H4 (cell line): ENCODE measurements at places on chromosomes 12 and 14. TPM values are rescaled to one million over a fixed set of nuclear protein-coding genes. Genes with fewer than 3 reads are reported as not detected.

Gene COPZ1
- 155 and 212 TPM in 2 replicates for total RNA-seq

DNA sequence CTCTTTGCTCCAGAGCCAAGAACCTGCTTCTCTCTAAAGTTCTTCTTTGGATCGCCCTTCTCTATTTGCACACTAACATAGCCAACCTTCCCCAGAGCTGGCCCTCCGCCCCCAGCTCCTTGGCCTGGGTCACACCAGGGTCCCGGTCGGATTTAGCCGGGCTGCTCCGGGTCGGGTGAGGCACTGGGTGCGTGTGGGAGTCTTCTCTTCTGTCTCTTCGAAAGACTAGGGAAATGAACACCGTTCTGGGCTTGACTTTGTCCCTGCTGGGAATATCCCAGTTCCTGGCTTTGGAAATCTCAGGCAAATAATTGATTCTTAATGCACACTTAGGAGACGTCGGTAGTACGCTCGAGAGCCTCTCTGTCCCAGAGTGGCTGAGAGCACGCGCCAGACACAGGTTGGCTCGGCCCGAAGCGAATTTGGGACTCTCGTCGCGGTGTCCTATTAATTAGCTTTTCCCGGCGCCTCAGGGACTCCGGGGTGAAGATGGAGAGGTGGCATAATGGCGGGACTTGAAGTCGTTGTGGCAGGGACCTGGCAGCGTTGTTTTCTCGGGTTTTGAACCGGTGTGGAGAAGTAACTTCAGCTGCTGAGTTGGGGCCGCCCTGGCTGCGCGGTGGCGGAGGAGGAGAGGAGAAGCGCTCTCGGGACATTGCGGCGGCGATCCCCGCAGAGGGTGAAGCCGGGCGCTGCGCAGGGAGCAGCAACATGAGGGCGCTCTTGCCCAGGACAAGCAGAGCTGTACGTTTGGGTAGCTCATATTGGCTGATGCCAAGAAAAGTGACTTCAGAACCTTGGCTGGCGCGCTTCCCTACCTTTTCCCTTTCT is 7.5 kb downstream of the FOXG1 start:
- peak; percentile 94 for DNase-seq

Gene SCN8A
- total RNA-seq = 0.27 and 0.43 TPM in 2 replicates

DNA sequence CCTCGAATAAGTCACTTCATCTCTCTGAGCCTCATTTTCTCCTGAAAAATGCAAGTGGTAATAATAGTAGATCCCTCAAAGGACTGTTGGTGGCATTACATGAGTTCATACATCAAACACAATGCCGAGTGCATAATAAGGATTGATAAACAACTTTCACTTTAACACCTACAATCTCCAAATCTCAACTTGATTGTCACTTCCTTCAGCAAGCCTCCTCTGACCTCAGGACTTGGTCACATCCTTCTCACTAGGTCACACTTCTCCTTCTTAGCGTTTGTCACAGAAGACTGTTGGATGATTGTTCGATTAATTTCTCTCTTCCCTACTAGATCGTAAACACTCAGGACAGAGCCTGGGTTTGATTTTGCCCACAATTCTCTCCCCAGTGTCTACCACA is 7.9 kb upstream of the PRKAB1 start:
- DNase-seq = no peak

DNA sequence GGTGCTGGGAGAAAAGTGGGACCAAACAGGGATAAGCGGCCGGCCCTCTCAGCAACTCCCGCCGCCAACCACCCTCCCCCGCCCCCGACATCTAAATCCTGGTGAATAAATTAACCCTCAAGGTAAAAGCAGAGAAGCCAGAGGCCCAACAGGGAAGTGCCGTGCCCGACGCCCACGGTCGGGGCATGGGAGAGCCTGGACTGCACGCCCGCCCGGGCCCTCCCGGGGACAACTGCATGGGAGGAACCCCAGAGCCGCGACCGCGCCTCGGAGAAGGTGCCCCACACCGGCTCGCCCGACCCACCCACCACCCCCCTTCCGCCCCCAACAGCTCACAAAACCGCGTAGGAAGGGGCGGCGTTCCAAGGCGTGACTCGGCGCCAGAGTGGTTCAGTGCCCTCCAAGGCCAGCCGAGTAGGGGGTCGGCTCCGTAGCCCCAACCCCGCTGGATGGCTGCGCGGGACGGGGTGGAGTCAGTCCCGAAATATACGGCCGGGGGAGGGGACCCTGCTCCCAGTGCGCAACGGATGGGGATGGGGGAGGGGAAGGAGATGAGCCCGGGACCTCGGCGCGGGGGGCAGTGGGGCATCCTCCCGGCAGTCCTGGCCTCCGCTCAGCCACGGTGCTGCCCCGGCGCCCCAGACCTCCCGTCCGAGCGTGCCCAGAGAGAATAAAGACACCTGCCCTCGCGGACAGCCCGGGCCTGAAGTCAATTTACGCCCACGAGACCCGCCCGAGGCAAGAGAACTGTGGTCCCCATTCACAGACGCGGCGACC is 732 bp downstream of the SLC25A29 start:
- no peak for DNase-seq

GRCh38 chr12:78181544-78182162 is 351.0 kb downstream of the NAV3 start:
- no peak for DNase-seq

- no peak for DNase-seq
Measured at GRCh38 chr12:89742337-89743022, 33.8 kb upstream of the ATP2B1 start.

DNA sequence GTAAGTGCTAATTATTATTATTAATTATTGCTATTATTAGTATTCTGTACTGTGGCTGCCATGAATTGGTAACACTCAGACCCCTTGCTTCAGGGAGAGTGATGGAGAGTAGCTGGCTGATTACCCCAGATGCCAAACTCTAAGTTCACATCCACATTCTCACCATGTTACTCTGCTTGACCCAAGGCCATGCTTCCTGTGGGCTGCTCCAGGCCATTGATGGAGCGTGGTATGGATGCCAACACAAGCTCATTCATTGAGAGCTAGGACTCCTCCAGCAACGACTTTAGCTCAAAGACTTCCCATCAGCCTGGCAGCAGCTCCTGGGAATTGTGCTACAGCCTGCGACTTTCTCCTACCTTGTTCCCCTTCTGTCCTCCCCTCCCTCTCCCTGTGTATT is 233.4 kb downstream of the MSRB3 start:
- no peak for DNase-seq

DNA sequence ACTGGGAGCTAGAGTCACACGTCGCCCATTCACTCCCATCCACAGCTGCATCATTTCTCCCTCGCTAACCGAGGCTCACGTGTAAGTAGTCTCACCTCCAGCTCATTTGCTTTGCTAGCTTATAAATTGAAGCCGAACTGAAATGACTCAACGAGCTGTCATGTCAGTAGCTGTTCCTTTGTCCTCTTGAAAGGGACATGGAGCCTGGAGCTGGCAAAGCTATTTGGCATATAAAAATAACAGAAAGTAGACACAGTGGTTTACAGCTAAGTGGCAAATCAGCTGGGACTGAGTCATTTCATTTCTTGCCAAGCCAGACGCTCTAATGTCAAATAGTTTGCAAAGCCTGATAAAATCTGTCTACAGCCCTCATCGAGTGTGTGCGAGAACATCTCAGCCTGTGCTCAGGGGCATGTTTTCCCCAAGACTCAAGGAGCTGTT is 114.4 kb upstream of the TMEM233 start:
- peak; percentile 7 for DNase-seq

- no peak for DNase-seq
Measured at GRCh38 chr12:13534242-13534641, 337.7 kb downstream of the EMP1 start.

- DNase-seq = no peak
Measured at GRCh38 chr12:108248011-108248410, 91.1 kb downstream of the CMKLR1 start.

- DNase-seq = no peak
Measured at GRCh38 chr12:89040146-89040964, 311.9 kb downstream of the DUSP6 start.

GRCh38 chr14:75619548-75619947 is 41.1 kb downstream of the ERG28 start:
- no peak for DNase-seq

Gene SUOX
- 16.7 and 25.9 TPM in 2 replicates for total RNA-seq

GRCh38 chr12:118183155-118183554 is 47.2 kb downstream of the PEBP1 start:
- no peak for DNase-seq

DNA sequence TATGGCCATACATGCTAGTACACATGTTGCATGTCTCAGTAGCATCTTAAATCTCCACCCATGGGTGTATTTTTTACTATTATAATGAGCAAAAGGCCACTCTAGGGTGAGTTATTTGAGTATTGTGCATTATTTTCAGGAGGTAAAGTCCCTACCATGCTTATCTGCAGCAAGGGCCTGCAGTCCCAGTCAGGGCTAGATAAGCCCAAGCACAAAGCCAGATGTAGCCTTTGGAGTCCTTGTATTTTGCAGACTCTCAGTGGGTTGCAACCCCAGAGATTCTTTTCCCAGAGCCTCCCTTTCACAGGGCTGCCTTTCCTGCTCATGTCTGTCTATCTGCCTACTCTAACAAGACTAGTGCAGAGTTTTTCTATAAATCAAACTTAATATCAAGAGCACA is 295.3 kb downstream of the IPO8 start:
- DNase-seq = no peak

DNA sequence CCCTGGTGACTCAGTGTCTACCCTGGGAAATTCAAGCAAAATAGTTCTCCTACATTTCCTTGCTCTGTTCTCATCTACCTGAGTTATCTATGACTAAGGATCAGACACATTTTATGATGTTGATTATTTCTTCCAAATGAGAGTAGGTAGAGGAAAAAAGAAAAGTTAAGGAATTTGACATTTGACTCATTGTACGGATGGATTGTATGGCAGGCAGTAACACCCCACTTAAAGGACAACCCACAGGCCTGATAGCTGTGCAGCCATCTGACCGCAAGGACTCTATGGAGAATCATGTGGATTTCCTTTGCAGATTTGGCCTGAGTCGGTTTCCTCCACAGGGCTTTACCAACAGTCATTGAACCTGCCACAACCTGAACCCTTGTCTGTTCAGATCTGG is 540.3 kb downstream of the BCL11B start:
- DNase-seq = no peak

DNA sequence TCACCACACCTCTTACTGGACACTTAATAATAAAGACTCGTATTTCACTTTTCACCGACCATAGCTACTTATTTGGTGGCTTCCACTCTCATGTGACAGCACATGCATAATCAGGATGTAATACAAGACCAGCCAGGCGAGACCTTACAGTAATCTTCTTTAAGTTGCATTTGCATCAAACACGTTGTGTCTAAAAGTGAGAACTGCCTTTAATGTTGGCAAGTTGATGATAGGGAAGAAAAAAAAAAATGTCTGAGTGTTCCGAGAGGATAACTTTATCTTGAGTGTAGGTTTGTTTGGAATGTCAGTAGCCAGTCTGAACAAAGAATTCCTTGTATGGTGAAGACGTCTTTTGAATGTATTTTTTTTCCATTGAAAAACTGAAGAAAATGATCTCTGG is 440.4 kb downstream of the ADAMTS20 start:
- no peak for DNase-seq

Gene DPPA3
- not detected in 2 replicates for total RNA-seq

GRCh38 chr12:89349814-89350213 is 2.5 kb downstream of the DUSP6 start:
- DNase-seq = peak; percentile 16

DNA sequence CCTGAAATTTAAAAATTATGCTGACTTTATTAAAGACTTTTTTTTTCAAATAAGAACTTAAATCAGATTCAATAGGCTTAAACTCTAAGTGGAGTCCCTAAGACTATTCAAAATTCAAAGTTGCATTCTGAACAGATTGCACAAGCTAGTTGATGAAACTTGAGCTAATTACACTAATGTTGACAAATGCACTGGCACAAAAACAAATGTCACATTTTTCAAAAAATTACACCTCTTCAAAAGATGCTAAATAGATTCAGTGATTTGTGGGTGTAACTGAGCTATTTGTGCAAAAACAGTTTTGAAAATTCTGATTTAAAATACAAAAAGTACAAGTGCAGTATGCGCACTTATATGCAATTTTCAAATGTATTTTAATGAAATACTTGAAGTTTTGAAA is 205.4 kb downstream of the RERGL start:
- no peak for DNase-seq

DNA sequence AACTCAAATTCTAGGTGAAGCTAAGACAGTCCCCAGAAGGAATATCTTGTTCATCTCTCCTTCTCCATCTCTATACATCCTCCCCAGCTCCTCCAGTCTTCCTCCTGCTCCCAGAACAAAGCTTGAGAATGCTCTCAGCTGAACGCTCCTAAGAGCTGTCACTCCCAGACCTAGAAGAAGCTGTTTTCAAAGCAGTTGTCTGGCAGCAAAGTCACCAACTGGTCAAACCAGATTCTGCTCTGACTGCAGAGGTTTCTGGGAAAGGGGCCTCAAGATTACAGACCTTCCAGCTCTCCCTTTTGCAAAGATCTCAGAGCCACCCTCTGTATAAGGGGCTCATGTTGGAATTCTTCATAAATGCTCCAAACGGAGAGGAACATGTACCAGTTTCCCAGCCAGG is 9.6 kb upstream of the HSPB8 start:
- DNase-seq = no peak

GRCh38 chr14:102828151-102828550 is 50.9 kb downstream of the TRAF3 start:
- DNase-seq = no peak

Gene TEX52
- total RNA-seq = not detected in 2 replicates

DNA sequence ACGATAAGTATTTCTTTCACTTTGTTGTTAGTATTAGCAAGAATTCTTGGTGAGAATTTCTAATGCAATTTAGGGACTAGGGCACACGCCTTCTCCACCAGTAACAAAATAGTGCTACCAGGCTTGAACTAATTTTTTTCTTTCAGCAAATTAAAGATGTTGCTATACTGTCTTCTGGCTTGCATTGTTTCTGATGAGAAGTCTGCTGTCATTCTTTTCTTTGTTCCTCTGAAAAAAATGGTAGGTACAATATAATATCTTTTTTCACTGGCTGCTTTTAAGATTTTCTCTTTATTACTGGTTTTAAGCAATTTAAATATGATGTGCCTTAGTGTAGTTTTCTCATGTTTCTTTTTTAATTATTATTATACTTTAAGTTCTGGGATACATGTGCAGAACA is 171.2 kb downstream of the PCNX1 start:
- DNase-seq = no peak

- no peak for DNase-seq
Measured at GRCh38 chr12:90543841-90544240, 411.1 kb downstream of the CCER1 start.
